ENCODE measurements at places on chromosomes 5 and 9.

DNA sequence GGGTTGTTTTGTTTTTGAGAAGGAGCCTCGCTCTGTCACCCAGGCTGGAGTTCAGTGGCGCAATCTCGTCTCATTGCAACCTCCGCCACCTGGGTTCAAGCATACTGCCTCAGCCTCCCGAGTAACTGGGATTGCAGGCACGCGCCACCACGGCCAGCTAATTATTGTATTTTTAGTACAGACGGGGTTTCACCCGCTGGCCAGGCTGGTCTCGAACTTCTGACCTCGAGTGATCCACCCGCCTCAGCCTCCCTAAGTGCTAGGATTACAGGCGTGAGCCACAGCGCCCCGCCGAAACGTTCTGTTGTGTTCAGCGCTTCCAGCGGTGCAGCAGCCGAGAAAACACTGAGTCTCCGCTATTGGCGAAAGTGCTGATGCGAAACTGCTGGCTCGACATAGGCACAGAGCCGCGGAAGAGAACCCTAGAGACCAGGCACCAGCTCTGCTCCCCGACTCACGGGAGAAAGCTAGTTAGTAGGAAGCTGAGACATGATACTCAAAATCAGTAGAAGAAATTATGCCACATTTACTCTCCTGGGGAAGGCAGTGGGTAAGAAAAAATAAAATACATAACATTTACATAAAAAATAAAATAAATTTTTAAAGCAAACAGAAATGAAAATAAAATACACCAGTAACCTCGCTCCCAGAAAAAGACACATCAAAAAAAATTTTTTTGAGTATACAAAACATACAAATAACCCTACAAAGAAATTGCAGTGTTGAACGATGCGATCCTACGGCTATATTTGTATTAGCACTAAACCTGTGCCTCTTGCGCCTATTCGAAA is 31.6 kb downstream of the ANXA2R start:
- DNase-seq, result peak; percentile 92

DNA sequence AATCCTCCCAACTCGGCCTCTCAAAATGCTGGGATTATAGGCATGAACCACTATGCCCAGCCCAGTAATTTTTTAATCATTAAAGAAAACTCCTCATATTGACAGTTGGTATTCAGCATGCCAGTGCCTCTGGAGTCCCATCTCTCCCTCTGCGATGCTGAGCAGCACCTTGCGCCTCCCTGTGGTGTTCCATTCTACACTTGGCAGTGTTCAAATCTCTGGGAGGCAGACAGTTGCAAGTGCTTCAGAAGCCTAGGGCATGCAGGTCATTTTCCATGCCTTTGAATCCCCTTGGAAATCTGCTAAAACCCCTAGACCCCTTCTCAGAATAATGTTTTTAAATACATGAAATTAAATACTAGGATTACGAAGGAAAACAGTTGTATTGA is 41.3 kb downstream of the GARNL3 start:
- DNase-seq, result peak; percentile 19

DNA sequence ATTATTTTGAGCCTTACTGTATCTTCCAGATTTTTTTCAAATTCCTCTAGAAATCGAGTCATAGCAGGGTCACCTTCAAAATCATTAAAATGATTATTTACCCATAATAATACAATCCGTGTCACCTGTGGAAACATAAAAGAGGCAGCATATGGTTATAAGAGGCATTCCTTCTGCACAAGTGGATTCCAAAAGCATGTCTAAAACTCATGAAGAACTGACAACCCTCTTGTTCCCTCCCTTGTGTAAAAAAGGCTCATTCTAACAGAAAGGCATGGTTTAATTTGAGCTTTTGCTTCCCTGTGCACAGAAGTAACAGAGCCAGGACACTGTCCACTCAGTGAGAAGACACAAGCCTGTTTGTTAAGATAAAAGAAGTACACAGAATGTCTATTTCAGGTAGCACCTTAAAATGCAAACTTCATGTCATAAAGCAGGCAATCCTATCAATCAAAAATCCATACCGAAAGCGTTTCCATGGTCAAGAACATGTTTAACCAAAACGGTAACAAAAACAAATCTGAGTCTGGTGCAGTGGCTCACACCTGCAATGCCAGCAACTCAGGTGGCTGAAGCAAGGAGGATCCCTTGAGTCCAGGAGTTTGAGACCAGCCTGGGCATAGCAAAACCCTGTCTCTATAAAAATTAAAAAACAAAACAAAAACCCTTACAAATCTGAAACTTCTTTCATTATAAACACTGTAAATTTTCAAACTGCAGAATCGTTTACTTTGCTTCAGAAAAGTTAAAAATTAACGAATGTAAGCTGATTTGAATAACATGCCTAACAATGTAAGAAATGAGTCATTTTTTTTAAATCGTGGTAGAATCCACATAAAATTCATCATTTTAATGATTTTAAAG is 139.3 kb downstream of the RAPGEF6 start:
- DNase-seq, result no peak

DNA sequence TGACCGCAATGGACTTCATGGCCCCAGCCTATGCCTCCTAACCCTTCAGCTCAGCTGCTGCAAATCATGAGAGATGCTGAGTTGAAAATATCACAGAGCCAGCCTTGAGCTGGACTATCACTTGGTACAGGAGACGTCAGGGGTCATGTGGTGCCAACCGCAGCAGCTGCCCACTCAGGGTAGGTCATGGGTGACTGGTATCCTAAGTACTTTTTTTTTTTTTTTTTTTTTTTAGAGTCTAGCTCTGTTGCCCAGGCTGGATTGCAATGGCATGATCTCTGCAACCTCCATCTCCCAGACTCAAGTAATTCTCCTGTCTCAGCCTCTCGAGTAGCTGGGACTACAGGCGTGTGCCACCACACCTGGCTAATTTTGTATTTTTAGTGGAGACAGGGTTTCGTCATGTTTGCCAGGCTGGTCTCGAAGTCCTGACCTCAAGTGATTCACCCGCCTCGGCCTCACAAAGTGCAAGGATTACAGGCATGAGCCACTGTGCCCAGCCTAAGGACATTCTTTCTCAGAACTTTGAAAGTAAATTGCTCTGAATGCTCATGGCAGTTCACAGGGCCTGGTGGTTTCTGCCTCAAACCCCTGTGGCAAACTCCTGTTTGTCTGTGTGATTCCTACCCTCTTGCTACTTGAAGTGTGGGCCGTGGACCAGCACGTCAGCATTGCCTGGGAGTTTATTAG is 21.3 kb downstream of the WWC1 start:
- DNase-seq, result no peak

GRCh38 chr5:150398722-150399523 is 13.8 kb downstream of the CD74 start:
- peak; percentile 37 for DNase-seq

GRCh38 chr5:55096861-55097260 is 5.6 kb upstream of the GZMA start:
- DNase-seq, result no peak

DNA sequence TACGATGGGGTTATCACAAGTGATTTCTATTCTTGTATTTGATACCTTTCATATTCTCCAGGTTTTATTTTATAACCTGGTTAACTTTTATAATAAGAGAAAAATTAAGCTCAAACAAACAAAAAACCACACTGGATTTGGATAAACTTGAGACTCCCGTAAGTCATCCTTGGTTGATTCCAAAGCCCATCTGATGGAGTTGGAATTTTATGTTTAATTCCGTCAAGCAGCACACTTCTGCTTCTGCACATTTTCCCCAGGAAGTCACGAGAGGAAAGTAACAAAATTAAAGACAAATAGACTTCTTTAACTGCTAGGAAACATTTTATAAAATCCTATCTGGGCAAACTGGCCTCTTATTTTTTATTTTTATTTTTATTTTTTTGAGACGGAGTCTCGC is 207.9 kb downstream of the NXNL2 start:
- no peak for DNase-seq

Data from BE2C (cell line).